ENCODE measurements at places on chromosomes 13 and 19. TPM values are rescaled to one million over a fixed set of nuclear protein-coding genes. Genes with fewer than 3 reads are reported as not detected.

Gene AKT1S1
- total RNA-seq, result 11.8 TPM

Gene APOC4
- not detected for total RNA-seq

Gene CD37
- total RNA-seq, result 124 TPM

Gene DIAPH3
- total RNA-seq, result 2.8 TPM

Gene ZNF296
- total RNA-seq, result 2.2 TPM

Gene KISS1R
- total RNA-seq, result not detected

Gene NKPD1
- total RNA-seq, result 0.07 TPM

Gene TMEM38A
- total RNA-seq, result 5.9 TPM

DNA sequence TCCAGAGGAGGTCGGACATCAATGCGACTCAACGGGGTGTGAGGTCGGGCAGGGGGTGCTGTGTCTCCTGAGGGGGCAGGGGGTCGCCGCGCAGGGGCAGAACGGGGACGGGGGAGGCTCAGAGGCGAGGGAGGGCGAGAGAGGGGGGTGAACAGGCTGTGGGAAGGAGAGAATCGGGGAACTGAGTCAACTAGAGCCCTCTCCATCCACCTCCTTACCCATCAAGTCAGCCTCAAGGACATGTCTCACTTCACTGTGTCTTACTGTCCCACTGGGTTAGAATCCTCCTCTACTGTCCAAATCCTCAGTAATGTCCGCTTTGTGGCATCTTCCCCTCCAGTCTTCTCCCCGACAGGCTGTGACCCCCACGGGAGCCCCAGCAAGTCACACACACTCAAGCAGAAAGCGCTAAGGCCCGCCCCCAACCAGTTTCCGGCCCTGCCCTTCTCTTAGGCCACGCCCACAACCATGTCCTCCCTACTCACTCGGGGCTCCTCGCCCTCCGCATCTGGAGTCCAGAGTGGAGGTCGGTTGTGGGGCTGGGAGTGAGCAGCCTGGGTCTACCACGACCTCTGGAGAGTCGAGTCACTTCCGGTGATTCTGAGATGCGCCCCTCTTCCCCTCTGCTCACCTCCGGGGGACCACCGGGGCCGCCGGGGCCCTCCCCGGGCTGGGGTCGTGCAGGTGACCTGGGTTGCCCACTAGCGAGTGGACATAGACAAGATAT, 9.3 kb downstream of the PLEKHA4 start:
- H3K27ac ChIP-seq, result peak overlapping the region; percentile 49
- peak; percentile 81 for DNase-seq
- no peaks in the 10 kb centered on the region for H3K36me3 ChIP-seq
- H3K27me3 ChIP-seq, result no peaks in the 10 kb centered on the region
- no peaks in the 10 kb centered on the region for H3K4me1 ChIP-seq
- peak overlapping the region; percentile 32 for H3K4me3 ChIP-seq

DNA sequence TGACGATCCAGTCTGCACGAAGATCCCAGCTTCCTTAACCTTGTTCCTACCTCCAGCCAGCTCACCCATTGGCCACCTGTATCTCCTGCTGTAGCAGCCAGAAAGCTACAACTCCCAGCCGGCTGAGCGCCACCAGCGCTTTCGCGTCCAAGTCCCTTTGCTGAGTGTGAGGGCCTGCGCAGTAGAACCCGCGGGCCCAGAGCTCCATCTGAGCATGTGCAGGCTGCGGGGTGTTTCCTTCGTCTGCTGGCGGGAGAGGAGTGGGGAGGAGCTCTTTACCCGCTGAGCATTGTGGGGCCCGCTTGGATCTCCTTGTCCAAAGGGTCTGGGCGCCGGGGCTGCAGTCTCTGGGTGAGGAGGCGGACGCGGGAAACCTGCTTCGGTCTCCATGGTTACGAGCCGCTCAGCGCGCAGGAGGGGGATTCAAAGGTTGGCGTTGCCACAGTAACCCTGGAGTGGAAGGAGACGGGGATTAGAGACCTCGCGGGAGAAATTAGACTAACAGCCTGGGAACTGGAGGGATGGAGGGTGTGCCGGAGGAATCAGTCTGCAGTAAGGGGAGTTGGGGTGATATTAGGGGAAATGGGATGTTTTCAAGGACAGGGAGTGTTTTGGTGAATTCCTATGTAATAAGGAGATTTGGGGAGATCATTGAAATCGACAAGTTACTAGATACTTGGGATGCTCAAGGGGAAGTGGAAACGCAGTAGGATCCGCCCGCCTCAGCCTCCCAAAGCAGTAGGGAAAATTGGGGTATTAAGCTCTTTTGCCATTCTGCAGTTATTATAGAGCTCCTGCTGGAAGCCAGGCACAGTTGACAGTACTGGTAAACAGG, 33.5 kb downstream of the ZSWIM9 start:
- H3K36me3 ChIP-seq, result no peaks in the 10 kb centered on the region
- peak overlapping the region; percentile 73 for H3K4me3 ChIP-seq
- H3K27ac ChIP-seq, result peak overlapping the region; percentile 83
- peaks cover 30% of the 10 kb centered on the region for H3K4me1 ChIP-seq
- peak; percentile 91 for DNase-seq

GRCh38 chr19:32372726-32373517, 27.5 kb downstream of the ZNF507 start:
- H3K4me1 ChIP-seq, result peaks cover 5% of the 10 kb centered on the region
- peak overlapping the region; percentile 35 for H3K27ac ChIP-seq
- no peak overlapping the region for H3K4me3 ChIP-seq
- DNase-seq, result no peak
- peaks cover 28% of the 10 kb centered on the region for H3K36me3 ChIP-seq
- H3K27me3 ChIP-seq, result no peaks in the 10 kb centered on the region

GRCh38 chr13:97220151-97220900, 1.8 kb upstream of the MBNL2 start:
- H3K27me3 ChIP-seq, result no peaks in the 10 kb centered on the region
- no peak for DNase-seq
- H3K36me3 ChIP-seq, result no peaks in the 10 kb centered on the region
- H3K4me1 ChIP-seq, result peaks cover 4% of the 10 kb centered on the region

DNA sequence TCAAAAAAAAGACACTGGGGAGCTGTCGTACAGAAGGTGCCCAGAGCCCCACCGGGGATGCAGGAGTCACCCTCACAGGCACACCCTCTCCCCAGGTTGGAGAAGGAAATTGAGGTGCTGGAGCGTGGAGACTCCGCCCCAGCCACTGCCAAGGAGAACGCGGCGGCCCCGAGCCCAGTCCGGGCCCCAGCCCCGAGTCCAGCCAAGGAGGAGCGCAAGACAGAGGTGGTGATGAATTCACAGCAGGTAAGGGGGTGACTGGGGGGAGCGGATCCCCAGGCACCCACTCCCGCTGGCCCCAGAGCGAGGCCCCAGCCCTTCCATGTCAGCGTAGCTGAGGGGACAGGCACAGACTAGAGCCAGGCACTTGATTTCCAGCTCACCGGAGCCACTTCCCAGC, 19.9 kb upstream of the MISP start:
- H3K36me3 ChIP-seq, result peaks cover 19% of the 10 kb centered on the region
- DNase-seq, result no peak
- H3K4me1 ChIP-seq, result peaks cover 8% of the 10 kb centered on the region
- H3K27me3 ChIP-seq, result no peaks in the 10 kb centered on the region

- H3K36me3 ChIP-seq, result peaks cover 4% of the 10 kb centered on the region
- H3K27ac ChIP-seq, result no peak overlapping the region
- no peaks in the 10 kb centered on the region for H3K27me3 ChIP-seq
- H3K4me3 ChIP-seq, result no peak overlapping the region
These were observed 16.7 kb downstream of the VWA8 start for GRCh38 chr13:41944229-41944628.

DNA sequence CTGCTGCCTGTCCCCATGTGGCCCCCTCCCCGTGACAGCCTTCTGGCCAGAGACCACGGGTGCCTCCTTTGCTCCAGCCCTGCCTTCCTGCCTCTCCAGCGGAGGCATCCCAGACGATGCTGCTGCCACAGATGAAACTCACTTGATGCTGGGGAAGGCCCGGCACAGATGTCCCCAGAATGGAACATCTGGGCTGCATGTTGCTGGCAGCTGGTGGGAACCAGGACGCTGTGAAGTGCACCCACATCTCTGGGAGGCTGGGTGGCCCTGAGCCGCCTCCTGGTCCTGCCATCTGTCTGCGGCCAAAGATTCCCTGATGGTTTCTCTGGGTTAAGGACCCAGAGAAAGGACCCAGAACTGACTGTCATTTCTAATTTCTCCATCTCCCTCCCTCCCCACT, 51.9 kb upstream of the PTPRS start:
- no peak overlapping the region for H3K27ac ChIP-seq
- H3K4me3 ChIP-seq, result no peak overlapping the region
- no peaks in the 10 kb centered on the region for H3K36me3 ChIP-seq
- no peak for DNase-seq
- no peaks in the 10 kb centered on the region for H3K4me1 ChIP-seq

Data from upper lobe of left lung (tissue), 6 donors.